ENCODE measurements at places on chromosomes 7 and 10. TPM values are rescaled to one million over a fixed set of nuclear protein-coding genes. Genes with fewer than 3 reads are reported as not detected.

FOXL3 gene
- not detected for total RNA-seq

MMD2 gene
- not detected for total RNA-seq

CYP2W1 gene
- not detected for total RNA-seq

VGF gene
- 0.66 TPM for total RNA-seq

CLRN3 gene
- total RNA-seq = not detected

WASHC2C gene
- total RNA-seq = 64.1 TPM

AKR1C8 gene
- total RNA-seq = not detected

All from fibroblast of lung (primary cell).